Thymus (tissue), 14 donors: ENCODE measurements at places on chromosomes 12 and 14.

GRCh38 chr12:99498756-99499155 is 148.8 kb upstream of the GARIN6 start:
- DNase-seq, result no peak

GRCh38 chr14:29353513-29353912 is 574.1 kb downstream of the PRKD1 start:
- no peak for DNase-seq

DNA sequence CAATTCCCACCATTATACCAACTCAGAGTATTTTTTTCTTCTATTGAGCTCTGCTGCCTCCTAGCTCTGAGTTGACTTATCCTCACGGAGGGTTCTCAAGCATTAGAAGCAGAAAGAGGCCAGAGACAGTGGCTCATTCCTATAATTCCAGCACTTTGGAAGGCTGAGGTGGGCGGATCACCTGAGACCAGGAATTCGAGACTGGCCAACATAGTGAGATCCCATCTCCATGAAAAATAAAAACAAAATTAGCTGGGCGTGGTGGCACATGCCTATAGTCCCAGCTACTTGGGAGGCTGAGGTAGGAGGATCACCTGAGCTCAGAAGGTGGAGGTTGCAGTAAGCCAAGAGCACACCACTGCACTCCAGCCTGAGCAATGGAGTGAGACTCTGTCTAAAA is 21.0 kb downstream of the HPD start:
- DNase-seq, result no peak

- no peak for DNase-seq
Measured at GRCh38 chr14:60265163-60265562, 16.1 kb downstream of the PPM1A start.

DNA sequence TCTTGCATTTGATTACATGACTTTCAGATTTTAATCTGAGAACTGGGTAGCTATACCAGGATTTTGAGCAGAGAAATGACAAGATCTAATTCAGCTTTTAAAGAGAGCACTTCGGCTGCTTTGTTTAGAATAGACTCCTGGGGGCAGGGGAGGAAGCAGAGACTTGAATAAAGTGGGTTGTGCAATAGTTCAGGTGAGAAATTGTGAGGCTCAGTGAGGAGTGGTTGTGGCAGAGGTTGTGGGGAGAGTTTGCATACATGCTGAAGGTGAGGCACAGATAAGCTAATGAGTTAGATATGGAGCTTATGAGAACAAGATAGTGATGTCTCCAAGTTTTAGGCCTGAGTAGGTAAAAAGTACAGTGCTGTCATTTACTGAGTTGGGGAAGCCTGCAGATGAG is 281.4 kb downstream of the FLRT2 start:
- no peak for DNase-seq
